IPS DF 6.9 (cell line): ENCODE measurements at places on chromosomes 2 and 18.

- DNase-seq = no peak
Measured at GRCh38 chr2:241601841-241602240, 35.1 kb downstream of the THAP4 start.

DNA sequence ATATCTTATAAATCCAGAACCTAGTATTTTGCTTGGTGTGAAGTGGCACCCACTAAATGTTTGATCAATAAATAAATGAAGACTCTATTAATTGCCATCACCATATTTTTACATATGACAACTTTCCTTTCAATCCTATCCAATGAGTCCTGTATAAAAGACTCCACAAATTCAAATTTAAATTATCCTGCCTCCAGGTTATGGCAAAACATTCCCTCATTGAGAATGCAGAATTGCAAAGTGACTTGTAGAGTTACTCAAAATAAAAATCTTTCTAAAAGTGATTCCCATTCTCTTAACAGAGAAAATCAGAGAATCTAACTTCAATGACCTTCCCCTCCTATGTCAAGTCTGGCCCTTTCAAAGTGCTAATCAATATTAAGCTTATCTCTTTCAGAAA lies 236.8 kb downstream of the GRB14 start:
- no peak for DNase-seq

GRCh38 chr2:99602476-99602875 lies 112.7 kb upstream of the REV1 start:
- no peak for DNase-seq

- no peak for DNase-seq
Measured at GRCh38 chr2:156896294-156896693, 361.2 kb upstream of the GALNT5 start.

- DNase-seq = no peak
Measured at GRCh38 chr2:156803243-156803642, 367.1 kb downstream of the GPD2 start.
